ENCODE measurements at places on chromosomes 2 and 18. TPM values are rescaled to one million over a fixed set of nuclear protein-coding genes. Genes with fewer than 3 reads are reported as not detected.
A peak's percentile ranks its signal among the peaks of the same experiment; 100 is the strongest.

The EMILIN1 gene
- 75.2 TPM for total RNA-seq

GRCh38 chr2:206098471-206098870 lies 12.5 kb upstream of the INO80D start:
- no peaks in the 10 kb centered on the region for H3K36me3 ChIP-seq
- no peaks in the 10 kb centered on the region for H3K27me3 ChIP-seq

- H3K36me3 ChIP-seq, result no peaks in the 10 kb centered on the region
- H3K4me1 ChIP-seq, result no peaks in the 10 kb centered on the region
- H3K27ac ChIP-seq, result no peak overlapping the region
- no peaks in the 10 kb centered on the region for H3K27me3 ChIP-seq
These were observed 39.6 kb upstream of the CCDC88A start for GRCh38 chr2:55459279-55459678.

DNA sequence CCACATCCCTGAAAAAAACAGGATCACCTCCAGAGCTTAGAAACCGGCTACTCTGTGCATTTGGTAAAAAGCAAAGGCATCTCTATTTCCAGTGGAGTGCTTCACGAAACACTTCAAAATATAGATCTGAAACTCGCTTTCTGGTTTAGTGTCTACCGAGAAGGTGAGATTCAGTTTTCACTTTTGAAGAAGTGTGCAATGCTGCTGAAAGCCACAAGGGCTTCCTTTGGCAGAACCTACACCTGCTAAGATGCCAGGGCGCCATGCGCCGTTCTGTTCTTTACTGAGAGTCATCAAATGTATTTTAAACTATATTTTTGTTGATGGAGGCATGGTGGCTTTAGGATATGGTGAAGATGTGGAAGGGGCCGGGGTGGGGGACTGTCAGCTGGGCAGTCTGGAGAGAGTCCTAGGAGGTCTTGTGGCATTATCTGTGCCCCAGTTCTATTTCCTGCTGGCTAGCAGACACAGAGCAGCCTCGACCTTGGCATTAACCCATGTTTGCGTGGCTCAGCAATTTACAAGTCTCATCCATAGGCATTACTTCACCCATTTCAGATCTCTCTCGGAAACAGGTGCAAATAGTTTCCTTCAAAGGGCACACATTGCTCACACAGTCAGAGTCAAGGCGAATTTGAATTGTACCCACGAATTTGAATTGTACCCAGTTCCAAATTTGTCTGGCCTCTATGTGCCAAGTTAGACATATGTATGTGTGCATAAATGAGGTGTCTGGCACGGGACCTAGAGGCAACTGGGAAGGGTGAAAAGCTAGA lies 46.7 kb upstream of the KCNF1 start:
- DNase-seq, result no peak
- H3K27me3 ChIP-seq, result peaks cover 3% of the 10 kb centered on the region
- H3K27ac ChIP-seq, result no peak overlapping the region
- H3K4me3 ChIP-seq, result no peak overlapping the region
- H3K36me3 ChIP-seq, result no peaks in the 10 kb centered on the region
- H3K4me1 ChIP-seq, result peaks cover 5% of the 10 kb centered on the region

- no peak overlapping the region for H3K27ac ChIP-seq
- DNase-seq, result no peak
- H3K27me3 ChIP-seq, result no peaks in the 10 kb centered on the region
- no peak overlapping the region for H3K4me3 ChIP-seq
These were observed 38.0 kb downstream of the VSNL1 start for GRCh38 chr2:17578466-17578928.

The NETO1 gene
- total RNA-seq, result 1.6 TPM

The GKN1 gene
- not detected for total RNA-seq

GRCh38 chr2:203871371-203871983 lies 3.9 kb downstream of the CTLA4 start:
- H3K4me3 ChIP-seq, result no peak overlapping the region
- no peaks in the 10 kb centered on the region for H3K4me1 ChIP-seq
- H3K27me3 ChIP-seq, result no peaks in the 10 kb centered on the region
- H3K36me3 ChIP-seq, result no peaks in the 10 kb centered on the region
- no peak overlapping the region for H3K27ac ChIP-seq

DNA sequence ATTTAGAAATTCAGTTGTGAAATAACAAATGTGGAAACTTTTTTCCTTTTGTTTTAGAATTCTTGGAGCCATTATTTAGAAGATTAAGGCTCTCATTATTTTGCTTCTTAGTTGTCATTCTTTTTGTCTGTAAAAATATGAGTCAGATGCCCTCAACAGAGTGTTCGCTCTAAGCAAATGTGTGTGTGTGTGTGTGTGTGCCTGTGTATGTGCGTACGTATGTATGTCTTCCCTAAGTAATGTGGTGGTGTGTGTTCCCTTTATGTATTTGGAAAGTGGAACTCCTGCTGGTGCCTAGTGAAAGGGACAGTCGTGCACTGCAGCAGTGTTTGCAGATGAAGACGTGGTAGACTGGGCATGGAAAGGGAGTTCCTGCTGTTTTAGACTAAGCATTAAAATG lies 27.5 kb downstream of the ZNF407 start:
- H3K36me3 ChIP-seq, result no peaks in the 10 kb centered on the region
- H3K27me3 ChIP-seq, result no peaks in the 10 kb centered on the region
- H3K4me1 ChIP-seq, result no peaks in the 10 kb centered on the region
- no peak overlapping the region for H3K27ac ChIP-seq
- no peak for DNase-seq
- no peak overlapping the region for H3K4me3 ChIP-seq

DNA sequence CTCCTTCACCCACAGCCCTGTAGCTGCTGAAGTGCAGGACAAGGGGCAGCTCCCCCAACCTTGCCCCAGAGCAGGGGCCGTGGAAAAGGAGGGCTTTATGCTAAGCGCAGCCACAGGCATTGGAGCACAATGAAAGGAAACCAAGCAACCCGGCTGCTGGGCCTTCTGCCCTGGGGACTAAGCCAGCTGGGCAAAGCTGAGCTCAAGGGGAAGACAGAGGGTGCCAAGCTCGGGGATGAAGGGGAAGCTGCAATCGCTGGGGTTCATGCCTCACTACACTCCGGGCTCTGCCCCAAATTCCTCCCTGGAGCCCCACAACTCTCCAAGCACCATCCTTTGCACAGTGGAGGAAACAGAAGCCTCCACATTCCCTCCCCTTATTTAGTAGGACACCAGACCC lies 12.4 kb downstream of the SFXN5 start:
- H3K4me1 ChIP-seq, result peaks cover 6% of the 10 kb centered on the region
- no peak for DNase-seq
- no peak overlapping the region for H3K27ac ChIP-seq
- no peak overlapping the region for H3K4me3 ChIP-seq

The DHX57 gene
- 20.7 TPM for total RNA-seq

DNA sequence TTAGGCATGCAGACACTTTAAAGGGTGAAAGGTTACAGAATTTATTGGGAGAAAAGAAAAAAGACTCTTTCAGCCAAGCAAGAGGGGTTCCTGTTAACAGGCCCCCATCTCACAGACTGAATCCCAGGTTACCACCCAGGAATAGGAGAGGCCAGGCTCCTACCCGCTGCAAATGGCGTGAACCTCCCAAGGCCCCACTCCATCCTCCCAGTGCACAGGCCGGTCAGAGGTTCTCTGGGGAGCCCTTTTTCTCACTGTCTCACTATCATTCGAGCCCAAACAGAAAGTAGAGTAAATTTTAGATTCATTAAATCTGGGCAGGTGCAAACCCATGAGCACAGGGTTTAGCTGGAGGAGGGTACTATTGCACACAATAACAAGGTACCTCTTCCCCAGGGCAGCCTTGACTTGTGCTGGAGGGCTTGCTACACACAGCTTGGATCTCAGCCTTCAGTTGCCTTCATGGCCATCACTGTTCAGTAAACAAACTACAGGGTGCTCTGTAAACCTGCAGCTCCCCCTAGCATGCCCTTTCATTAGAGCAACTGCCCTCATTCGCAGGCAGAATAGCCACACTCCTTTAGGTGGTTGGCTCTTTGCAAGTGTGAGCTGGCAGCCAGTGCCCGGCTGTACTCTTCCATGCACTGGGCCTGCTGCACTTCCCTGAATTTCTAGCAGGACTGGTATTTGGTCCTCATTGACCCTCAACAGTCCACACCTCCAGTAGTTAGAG lies 7.3 kb upstream of the PLEK start:
- H3K27me3 ChIP-seq, result no peaks in the 10 kb centered on the region
- no peaks in the 10 kb centered on the region for H3K4me1 ChIP-seq
- no peaks in the 10 kb centered on the region for H3K36me3 ChIP-seq

DNA sequence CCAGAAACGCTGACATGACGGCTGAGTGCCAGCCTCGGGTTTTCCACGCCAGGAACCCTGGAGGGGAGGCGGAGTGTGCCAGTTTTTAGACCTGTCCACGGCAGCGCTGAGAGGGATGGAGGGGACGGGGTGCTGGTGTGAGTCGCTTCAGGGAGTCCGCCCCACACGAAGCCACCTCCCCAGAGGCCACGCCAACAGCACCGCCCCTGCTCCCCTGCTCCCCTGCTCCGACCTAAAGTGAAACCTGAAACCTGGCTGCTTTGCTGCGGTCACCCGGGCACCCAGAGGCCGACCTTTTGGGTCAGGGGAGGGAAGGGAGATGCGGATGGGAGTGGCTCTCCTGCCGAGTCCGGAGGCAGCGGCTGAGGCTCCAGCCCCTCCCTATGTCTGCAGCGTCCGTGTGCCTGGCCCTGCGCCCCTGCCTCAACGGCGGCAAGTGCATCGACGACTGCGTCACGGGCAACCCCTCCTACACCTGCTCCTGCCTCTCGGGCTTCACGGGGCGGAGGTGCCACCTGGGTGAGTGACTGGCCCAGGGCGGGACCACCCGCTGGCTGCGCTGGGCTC lies 38.1 kb downstream of the SNED1 start:
- H3K36me3 ChIP-seq, result no peaks in the 10 kb centered on the region
- no peak overlapping the region for H3K4me3 ChIP-seq
- no peaks in the 10 kb centered on the region for H3K27me3 ChIP-seq
- DNase-seq, result peak; percentile 86
- H3K27ac ChIP-seq, result no peak overlapping the region
- H3K4me1 ChIP-seq, result peaks cover 5% of the 10 kb centered on the region

DNA sequence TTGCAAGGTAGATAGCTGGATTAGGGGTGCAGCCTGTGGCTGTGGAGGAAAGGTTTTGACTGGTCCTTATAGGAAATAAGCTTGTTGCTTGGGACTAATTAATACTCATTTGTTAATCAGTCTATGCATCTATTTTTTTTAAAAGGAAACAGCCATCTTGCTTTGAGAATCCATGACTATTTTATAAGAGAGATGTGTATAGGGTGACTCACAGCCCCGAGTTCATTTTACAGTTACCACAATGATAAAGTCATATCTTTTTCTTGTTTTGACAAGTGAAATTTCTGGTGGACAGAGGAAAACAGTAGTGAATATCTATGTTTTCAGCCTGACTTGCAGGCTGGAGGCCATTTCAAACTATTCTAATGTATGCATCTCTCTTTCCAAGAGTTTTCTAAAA lies 193.5 kb upstream of the CCDC68 start:
- no peaks in the 10 kb centered on the region for H3K4me1 ChIP-seq
- no peak overlapping the region for H3K4me3 ChIP-seq
- no peaks in the 10 kb centered on the region for H3K36me3 ChIP-seq
- DNase-seq, result no peak
- no peaks in the 10 kb centered on the region for H3K27me3 ChIP-seq
- H3K27ac ChIP-seq, result no peak overlapping the region

GRCh38 chr2:460861-461260 lies 173.0 kb upstream of the ALKAL2 start:
- no peak for DNase-seq
- H3K27ac ChIP-seq, result no peak overlapping the region
- H3K36me3 ChIP-seq, result no peaks in the 10 kb centered on the region
- H3K4me3 ChIP-seq, result no peak overlapping the region

DNA sequence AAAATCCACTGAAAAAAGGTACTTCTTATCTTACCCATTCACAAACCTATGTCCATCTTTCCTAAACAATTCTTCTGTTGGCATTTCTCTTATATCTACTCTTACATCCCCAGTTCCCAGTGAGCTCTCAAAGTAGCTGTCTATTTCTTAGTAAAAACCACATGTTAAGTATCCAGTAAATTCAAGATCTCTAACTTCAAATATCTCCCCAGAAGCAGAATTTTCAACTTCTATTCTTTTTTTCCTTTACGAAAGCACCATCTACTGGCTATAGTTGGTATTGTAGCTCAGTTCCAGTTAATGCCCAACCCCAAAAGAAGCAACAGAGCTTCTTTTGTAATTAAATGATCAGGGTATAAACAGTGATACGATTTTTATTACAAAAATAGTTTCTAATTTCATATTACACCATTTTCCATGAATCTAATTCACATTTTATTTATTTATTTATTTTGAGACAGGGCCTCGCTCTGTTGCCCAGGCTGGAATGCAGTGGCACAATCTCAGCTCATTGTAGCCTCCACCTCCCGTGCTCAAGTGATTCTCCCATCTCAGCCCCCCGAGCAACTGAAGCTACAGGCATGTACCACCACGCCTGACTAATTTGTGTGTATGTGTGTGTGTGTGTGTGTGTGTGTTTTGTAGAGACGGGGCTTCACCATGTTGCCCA lies 28.5 kb downstream of the HRH4 start:
- H3K4me1 ChIP-seq, result no peaks in the 10 kb centered on the region
- H3K27me3 ChIP-seq, result no peaks in the 10 kb centered on the region
- H3K27ac ChIP-seq, result no peak overlapping the region

DNA sequence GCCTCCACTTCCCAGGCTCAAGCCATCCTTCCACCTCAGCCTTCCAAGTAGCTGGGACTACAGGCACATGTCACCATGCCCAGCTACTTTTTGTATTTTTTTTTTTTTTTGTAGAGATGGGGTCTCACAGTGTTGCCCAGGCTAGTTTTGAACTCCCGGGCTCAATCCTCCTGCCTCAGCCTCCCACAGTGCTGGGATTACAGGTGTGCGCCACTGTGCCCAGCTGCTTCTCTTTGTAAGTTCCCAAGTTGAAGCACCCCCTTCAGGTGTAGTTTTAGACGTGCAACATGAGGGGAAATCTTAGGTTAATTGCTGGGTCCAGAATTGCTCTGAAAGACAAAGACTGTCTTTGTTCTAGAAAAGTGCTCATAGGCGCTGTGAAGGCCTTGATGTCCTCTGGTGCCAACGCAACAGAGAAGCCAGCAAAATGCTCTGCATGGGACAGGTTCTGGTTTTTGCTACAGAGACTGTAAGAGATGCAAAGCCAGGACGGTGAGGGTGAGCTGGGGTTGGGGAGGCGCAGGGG lies 46.6 kb downstream of the RRM2 start:
- H3K27ac ChIP-seq, result no peak overlapping the region
- no peaks in the 10 kb centered on the region for H3K27me3 ChIP-seq
- H3K4me1 ChIP-seq, result no peaks in the 10 kb centered on the region
- no peaks in the 10 kb centered on the region for H3K36me3 ChIP-seq
- H3K4me3 ChIP-seq, result no peak overlapping the region

DNA sequence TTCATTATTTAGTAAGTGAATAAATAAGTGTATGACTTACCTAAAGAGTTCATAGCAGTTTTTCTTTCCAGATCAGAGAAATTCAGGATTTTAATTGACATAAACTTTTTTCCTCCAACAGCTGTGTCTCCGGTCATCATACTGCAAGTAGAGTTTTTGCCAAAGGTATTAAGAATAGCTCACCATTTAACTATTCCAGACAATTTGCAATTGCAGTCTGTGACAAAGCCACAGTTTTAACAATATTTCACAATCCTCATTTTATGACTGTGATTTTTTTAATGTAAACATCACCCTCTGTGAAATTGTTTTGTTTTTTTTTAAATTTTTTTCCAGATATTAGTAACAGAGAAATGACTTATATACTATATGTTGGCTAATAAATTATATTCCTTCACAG lies 199.1 kb downstream of the TRIB2 start:
- no peak for DNase-seq
- H3K36me3 ChIP-seq, result no peaks in the 10 kb centered on the region
- H3K27ac ChIP-seq, result no peak overlapping the region
- H3K4me1 ChIP-seq, result no peaks in the 10 kb centered on the region
- H3K4me3 ChIP-seq, result no peak overlapping the region

The DSG1 gene
- total RNA-seq, result not detected

Measured in kidney (tissue), 22 donors.